Astrocyte of the spinal cord (primary cell): ENCODE measurements at places on chromosomes 5 and 9.

DNA sequence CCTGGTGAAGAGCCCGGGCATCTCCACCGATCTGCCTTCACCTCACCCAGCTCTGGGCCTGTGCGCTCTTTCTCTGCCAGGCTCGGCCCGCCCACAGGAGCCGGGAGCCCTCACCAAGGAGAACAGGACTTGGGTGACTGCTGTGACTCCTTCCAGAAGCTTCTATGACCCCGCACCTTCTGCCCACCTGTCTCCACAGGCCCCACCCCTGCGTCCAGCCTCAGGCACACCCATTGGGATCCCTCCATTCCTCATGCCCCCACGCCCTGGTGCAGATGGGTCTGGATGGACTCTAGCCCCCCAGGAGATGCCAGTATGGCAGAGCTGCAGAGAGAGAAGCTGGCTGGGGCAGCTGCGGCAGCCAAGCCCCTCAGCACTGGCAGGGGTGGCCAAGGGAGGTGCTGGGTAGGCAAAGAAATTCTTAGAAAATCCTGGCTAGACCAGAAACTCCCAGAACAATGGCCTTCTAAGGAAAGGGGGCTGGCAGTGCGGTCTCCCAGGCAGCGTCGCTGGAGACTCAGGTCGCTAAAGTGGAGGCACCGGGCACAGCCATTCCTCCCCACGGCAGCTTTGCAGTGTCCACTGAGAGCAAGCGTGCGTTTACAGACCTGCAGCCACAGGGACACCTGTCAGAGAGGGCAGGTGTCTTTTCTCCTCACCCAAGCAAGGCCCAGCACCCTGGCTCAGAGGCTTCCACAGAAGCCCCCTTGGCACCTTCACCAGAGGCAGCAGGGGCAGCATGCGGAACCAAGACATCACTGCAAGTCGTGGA, 17.3 kb downstream of the LPCAT1 start:
- no peak for DNase-seq

GRCh38 chr5:107425541-107426031, 245.2 kb downstream of the EFNA5 start:
- peak; percentile 93 for DNase-seq

DNA sequence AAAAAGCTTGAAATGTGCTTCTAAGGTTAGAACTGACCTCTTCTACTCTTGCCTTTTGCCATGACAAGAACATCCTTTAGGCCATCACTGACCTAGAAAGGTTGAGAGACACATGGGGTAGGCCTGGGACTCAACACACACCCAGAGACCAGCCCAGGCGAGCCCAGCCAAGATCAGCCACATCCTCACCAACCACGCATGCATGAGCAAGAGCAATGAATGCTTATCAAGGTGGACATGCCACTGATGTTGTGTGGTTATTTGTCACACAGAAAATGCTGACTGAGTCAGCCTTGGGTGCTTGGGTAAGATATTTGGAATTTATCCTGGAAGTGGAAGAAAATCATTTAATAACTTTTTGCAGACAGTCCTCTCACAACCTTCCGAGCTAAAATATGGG, 39.4 kb downstream of the SMIM23 start:
- DNase-seq, result no peak

DNA sequence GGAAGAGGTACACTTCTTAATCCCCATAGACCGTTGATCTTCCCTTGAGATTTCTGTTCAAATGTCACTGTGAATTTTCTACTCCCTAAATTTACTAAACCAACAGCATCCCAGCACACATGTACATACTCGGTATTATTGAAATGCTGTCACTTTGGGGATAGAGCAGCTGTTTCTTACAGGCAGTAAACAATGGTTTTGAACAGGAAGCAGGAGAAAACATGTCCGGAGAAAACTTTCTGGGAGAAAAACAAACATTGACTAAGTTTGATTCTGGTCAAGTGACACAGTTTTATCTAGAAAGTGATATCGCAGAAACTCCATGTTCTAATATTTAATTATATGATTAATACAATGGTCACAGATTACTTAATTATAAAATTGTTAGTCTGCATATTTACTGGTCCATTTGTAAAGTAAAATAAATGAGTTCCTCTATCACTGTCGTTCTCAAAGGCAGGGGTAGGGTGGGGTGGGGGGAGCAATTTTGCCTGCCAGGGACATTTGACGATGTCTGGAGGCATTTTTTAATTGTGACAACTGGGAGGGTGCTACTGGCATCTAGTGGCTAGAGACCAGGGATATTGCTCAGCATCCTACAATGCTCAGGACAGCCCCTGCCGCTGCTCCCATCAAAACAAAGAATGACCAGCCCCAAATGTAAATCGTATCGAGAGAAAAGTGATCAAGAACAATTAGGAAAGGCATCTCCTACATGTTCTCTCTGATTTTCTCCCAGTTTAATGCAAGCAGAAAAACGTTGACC, 12.2 kb downstream of the TAS2R1 start:
- DNase-seq, result no peak

GRCh38 chr9:21402386-21403251, 6.3 kb upstream of the IFNA8 start:
- DNase-seq, result no peak

GRCh38 chr9:136584934-136585333, 39.1 kb upstream of the NOTCH1 start:
- no peak for DNase-seq

DNA sequence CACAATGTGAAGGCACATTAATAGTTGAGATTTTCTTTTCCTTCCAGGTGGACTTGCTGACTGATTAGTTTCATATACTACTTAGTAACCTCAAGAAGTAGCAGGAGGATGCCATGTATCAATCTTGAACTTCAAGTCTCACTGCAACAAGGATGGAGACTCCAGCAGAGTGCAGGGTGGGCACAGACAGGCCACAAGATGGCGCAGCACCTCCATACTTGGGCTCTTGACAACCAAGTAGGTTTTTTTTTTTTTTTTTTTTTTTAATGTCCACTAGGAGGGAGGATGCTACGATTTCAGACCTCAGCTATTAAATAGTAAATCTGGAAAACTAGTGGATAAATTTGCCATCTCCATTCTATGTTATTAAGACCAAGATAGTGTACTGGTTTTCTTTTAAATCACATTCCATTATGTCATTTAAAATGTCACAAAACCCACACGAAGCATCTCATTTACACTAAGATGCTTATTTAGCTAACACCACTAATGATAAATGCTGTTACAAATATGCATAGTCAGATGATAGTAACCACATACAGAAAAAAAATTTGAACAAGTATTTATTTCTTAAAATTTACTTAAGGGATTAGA, 58.6 kb downstream of the IL6ST start:
- peak; percentile 89 for DNase-seq

DNA sequence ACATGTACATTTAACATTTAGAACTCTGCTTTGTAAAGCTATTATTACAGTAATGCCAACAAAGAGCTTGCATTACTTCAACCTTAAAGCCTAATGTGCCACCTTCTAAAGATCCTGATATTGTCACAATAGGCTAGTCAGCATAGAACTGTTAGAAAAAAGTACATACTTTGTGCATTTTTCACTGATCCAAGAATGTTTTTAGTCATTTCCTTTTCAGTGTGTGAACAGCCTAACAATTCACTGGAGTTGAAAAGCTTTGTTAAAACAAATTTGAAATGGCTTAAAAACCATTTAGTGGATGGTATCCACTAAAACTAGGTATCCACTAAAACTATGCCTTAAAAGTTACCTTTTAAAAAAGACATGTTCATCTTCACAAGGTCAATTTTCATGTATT, 4.5 kb downstream of the RPS6 start:
- DNase-seq, result no peak

DNA sequence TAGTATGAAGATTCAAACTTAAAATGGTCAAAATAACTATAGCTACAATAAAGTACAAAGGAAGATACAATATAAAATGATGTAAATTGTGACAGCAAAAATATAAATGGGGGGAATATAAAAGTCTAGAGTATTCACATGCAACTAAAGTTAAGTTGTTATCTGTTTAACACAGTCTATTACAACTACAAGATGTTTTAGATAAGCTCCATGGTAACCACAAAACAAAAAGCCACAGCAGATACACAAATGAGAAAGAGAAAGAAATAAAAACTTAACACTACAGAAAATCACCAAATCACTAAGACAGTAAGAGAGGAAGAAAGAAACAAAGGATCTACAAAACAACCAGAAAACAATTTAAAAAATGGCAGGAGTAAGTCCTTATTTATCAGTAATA, 17.0 kb upstream of the SH3TC2 start:
- no peak for DNase-seq

DNA sequence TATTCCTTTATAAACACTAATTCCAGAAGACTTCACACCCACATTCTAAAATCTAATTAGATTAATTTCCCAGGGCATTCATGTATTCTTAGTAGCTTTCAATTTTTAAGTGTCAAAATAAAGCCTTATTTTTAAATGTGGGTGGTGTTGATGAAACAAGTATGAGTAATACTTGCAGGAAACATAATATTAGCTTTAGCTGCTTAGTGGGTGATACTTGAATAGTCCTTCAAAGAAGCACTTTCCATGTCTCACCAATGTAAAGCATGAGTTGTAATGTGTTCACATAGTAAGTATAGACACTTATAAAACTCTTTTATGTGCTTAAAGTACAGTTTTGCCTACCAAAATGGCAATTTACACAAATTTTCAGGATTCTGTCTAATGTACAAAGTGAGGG, 6.9 kb downstream of the FNBP1 start:
- peak; percentile 56 for DNase-seq

DNA sequence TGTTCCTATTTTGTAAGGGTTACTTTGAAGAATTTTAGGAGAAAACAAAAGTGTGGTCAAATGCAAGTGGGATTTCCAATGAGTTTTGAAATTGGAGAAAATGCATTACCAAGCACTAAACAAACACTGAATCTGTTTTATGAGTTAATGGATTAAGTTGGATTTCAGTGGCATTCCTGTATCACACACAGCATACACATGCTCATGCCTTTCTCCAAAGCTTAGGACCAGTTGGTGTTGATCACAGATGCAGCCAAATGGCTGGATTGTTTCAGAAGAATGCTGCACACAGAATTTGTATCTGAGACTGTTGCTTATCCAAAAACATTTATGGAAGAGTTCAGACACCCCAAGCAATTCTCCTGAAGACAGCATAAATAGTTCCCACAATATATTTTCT, 611.1 kb downstream of the ACTL7B start:
- no peak for DNase-seq

GRCh38 chr5:72228960-72229359, 91.1 kb downstream of the MRPS27 start:
- no peak for DNase-seq

DNA sequence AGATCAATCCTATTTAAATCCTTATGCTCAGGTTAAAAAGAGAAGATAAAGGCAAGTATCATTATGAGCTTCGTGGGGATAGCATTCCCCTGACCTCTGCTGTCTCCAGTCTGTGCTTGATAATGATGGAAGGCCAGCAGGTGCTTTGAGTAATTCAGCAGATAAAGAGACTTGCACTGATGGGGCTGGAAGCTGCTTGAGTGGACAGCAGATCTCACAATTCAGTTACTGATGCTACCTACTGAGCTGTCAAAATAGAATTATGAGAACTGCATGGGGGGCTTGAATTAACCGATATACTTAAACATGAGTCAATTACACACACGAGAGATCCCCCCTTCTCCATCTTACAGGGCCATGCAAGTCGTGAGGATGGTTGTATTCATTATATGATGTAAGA, 107.7 kb upstream of the GPR151 start:
- DNase-seq, result no peak

GRCh38 chr9:4866239-4866969, 73.7 kb downstream of the RCL1 start:
- no peak for DNase-seq

GRCh38 chr9:1929722-1930244, 85.4 kb upstream of the SMARCA2 start:
- no peak for DNase-seq

- peak; percentile 74 for DNase-seq
These were observed 6.7 kb downstream of the ADAMTSL1 start for GRCh38 chr9:18480662-18481093.

DNA sequence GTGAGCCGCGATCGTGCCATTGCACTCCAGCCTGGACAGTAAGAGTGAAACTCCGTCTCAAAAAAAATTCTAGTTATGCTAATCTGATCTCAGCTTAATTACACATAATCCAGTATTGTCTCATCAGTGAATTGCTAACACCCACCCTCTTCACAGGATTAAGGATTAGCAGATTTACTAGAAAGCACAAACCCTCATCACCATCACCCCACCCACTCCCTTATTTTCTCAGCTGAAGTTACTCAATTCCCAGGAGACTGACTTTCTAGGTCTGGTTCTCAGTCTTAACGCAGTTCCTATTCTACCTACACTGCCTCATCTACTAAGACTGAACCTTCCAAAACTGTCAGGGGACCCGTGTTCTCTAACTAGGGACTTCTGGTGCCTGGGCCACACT, 9.0 kb downstream of the TOR1B start:
- no peak for DNase-seq

GRCh38 chr5:133508845-133509741, 103.2 kb downstream of the FSTL4 start:
- no peak for DNase-seq

DNA sequence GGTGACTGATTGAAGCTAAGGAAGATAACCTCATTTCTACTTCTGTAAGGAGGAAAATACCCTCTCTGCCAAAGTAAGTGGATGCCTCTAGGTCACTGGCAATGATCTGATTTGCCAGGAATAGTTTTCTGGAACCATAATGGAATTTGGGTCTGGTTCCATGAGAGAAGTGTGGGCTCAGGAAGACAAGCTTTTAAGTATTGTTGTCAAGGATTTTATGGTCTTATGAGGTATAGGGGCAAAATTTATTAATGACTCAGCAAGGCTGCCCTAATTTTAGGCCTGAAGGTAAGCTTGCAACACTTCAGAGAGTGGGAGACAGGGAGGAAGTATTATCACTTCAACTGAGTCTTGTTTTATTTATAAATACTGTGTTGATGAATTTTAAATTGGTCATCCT, 322.6 kb upstream of the ACTBL2 start:
- no peak for DNase-seq

DNA sequence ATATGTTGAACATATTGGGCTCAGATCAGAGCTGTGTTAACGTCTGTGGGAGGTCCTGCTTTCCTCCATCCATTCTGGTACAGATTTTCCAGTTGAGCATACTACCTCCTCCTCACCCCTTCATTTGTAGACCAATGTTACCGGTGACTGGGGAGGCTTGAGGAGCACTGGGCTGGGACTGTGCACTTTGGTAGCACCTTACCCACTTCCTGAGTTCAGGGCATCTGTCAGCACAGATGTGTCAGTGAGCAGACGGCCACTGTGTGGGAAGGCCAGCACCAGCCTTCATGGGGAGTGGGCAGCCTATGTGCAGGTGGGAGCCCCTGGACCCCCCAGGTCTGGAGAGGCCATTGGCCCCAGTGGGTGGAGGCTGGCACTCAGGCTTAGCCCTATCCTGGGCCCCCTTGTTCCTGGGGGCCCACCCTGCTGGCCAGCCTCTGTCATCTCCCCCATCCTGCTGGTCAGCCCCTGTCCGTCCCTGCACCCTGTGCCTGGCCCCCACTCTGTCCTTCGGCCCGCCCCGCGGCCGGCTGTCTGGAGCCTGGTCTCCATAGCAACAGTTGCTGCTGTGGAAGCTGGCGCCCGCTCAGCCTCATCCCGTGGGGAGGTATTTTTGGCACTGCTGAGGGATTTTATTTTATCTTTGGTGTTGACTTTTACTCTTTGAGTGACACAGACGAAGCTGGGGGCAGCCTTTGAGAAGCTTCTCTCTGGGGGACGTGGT, 21.3 kb downstream of the WNK2 start:
- DNase-seq, result no peak
